ENCODE measurements at places on chromosomes 1 and 21.

DNA sequence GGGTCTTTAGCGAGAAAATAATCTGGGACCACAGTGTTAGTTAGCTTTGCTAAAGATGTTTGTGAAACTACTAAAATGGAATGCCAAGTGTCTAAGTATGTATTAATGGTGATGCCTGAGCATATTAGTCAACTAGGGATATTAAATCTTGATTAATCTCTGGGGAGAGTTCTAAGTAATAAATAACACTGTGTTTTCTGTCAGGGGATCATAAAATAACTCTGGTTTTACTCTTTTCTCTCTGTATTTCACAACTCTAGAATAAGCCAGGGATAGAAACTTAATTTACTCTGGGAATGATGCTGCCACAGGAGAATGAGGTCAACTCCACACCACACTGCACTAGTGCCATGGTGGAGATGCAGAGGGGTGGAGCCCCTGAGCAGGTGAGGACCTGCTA, 399.2 kb downstream of the PTBP2 start:
- DNase-seq: no peak

DNA sequence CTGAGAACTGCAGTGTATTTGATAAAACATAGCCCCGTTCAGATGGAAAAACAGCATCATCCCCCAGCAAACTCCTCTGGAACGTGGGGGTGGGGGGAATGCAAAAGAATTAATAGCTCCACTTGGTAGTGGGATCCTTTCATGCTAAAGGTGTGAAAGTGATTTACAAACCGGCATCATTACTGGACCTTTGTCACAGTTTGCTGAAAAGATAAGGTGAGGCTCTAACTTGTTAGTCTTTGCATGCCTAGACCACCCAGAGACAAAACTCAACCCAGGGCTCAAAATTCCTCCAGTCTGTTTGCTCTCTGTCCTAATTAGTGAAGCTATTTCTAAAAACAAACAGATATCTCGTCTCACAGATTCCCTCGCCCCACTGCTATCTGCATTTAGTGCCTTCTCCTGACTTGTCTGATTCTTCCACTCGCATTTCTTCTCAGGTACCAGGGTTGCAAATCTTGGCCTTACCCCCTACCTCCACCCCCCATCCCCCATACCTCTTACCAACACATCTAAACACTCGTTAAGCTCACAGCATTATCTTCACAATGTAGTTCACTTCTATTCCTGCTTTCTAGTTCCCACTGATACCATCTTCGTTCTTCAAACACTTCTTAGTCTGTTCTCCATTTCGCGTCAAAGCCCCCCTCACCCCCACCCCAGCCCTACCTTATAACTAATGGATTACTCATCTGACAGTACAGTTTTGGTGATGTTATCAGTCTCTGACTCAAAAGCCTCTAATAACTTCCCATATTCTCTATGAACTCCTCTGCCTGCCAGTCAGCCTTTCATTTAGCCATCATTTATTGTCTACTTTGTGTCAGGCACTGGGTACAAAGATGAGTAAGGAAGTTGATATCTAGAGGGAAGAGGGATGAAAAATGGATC, 11.8 kb downstream of the IER5 start:
- DNase-seq: no peak

GRCh38 chr1:209150114-209150513, 433.4 kb upstream of the CAMK1G start:
- DNase-seq: no peak

DNA sequence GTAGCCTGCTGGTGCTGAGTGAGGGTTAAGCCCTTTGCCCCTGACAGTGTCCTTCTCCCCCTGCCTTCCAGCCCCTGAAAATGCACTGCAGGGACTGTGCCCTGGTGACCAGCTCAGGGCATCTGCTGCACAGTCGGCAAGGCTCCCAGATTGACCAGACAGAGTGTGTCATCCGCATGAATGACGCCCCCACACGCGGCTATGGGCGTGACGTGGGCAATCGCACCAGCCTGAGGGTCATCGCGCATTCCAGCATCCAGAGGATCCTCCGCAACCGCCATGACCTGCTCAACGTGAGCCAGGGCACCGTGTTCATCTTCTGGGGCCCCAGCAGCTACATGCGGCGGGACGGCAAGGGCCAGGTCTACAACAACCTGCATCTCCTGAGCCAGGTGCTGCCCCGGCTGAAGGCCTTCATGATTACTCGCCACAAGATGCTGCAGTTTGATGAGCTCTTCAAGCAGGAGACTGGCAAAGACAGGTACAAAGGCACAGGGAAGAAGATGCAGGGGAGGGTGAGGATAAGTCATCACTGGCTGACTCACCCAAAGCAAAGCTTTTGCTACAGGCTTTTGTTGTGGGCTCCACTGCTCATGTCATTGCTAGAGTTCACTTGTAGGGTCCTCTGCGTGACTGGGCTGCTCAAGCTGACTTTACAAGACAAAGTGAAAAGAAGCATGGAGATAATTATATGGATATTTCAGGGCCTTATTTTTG, 174.9 kb downstream of the PIGK start:
- DNase-seq: no peak

DNA sequence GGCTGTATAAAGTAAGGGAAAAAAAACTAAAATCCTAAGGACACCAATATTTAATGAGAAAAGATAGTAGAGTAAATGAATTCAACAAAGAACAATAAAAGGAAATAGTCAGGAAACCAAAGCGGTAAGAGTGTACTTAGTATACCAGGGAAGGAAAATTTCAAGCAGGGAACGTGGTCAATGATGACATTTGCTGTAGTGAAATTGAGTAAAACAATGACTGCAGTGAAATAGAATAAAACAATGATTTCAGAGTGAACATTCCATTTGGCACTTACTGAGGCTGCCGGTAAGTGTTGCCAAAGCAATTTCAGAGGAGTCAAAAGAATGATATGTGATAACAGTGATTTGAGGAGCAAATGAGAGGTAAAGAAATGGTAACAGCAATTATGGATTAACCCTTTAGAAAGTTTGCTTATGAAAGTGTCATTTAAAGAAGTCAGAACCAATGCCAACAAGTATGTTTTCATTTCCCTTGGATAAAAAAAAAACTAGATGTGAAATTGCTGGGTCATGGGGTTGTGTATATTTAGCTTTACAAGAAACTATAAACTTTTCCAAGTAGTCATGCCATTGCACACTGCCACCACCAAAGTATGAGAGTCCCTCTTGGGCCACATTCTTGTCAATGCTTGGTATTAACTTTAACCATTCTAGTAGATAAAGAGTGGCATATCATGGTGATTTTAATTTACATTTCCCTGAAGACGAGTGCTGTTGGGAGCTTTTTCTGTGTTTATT, 50.5 kb downstream of the VCAM1 start:
- DNase-seq: no peak

DNA sequence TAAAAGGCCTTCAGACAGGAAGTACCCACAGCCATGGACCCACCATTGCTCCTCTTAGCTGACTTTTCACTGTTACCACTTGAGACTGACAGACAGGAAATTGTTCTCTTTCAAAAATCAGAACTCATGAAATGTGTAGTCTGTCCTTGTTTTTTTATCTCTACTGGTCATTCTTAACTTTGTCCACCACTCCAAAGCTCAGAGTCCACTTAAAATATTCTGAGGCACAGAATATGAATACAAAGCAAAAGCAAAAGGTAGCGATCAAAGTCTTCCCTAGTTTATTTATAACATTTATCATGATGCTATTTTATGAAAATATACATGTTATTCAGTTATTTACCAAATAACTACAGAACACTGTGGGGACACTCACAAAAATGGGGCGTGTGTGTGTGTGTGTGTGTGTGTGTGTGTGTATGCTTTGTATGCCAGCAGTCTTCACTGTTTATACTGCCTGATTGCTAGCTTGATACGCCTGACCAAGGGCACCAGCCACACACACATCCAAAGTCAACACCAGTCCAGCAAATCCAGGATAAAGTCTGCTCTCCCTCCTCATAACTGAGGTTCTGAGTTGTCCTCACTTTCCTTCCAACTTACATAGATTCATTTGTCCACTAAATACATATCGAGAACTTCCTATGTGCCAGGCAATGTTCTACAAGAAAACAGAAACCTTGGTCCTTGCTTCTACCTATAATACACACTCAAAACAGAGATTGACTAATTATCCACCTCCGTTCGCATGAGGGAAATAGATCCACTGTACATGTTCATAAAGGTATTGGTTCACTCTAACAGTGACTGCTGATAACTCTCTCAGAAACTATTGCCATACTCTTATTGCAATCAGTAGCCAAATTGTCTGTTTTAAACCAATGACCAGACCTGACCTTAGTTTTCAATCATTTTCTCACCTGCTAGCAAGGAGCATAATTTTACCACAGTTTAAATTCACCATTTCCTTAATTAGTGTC, 79.4 kb downstream of the ERICH3 start:
- DNase-seq: no peak

- DNase-seq: no peak
These were observed 215.4 kb upstream of the ZC3H12A start for GRCh38 chr1:37259019-37259418.

GRCh38 chr1:68459796-68460195, 10.0 kb upstream of the RPE65 start:
- DNase-seq: no peak

- DNase-seq: no peak
These were observed 57.3 kb upstream of the PCP4 start for GRCh38 chr21:39809936-39810335.

DNA sequence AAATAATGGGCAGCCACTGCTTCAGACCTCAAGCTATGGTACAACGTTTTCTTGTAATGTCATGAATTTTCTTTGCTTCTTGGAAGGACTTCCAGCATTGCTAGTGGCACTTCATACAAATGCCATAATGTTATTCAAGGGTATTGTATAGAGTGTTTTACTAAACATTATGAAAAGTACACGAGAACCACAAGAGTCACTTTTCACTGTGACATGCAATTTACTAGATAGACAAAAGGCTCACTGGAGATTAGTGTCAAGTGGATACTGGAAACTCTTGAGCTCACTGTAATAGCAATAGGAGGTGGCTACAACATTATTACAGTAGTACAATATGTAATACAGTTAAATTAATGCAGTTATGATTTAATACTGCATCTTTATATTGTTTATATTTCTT, 5.3 kb upstream of the OLFM3 start:
- DNase-seq: no peak

DNA sequence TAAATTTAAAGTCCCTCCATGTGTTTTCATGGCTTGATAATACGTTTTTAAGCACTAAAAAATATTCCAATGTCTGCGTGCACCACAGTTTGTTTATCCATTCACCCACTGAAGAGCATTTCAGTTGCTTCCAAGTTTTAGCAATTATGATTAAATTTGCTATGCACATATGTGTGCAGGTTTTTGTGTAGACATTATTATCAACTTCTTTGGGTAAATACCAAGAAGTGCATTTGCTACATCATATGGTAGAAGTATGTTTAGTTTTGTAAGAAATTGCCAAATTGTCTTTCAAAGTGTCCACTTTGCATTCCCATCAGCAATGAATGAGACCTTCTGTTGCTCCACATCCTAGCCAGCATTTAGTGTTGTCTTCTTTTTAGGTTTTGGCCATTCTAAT, 550.0 kb downstream of the BRINP3 start:
- no peak for DNase-seq

GRCh38 chr1:147849098-147849895, 53.3 kb upstream of the GJA8 start:
- DNase-seq: no peak

DNA sequence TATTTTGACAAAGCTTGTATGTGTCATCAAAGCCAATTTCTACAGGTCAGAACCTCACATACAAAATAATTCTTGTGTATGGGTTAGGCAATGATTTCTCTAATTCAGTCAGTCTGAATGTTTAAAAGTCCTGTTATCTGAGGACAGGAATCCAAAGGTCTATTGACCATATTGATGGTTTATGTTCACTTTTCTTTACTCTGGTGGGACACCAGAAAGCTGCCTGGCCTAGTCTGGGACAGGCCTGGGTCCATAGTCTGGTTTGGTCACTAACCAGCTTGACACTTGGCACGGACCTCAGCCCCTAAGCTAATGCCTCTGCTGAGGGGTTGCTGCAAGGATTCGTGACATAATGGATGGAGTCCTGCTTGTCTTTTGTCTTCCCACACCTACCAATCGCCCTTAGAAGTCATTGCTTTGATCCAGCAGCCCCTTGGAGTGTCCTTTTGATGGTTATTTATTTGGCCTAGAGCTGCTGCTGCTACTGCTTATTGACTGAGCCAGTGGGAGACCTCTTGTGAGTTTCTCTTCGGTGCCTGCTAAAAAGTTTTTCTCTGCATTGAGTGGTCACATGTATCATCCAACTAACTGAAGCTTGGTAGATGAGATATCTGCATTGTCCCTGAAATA, 15.7 kb downstream of the IFNAR2 start:
- DNase-seq: no peak

DNA sequence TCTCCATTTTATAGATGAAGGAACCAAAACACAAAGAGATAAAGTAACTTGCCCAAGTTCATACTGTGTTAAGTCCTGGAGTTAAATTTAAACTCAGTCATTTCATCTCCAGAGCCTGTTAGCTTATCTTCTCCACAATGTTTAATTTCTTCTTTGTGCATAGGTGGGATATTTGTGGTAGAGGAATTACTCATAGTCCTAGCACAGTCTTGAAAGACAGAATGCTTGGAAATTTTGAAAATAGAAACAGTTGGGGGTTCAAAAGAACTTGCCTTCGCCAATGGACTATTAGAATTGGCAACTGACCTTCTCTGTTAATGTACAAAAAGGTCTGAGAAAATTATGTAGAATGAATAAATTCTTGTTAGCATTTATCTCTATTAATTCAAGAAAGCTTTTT, 832.0 kb upstream of the PRMT6 start:
- no peak for DNase-seq

GRCh38 chr21:35974775-35975174, 85.6 kb downstream of the SETD4 start:
- DNase-seq: no peak

DNA sequence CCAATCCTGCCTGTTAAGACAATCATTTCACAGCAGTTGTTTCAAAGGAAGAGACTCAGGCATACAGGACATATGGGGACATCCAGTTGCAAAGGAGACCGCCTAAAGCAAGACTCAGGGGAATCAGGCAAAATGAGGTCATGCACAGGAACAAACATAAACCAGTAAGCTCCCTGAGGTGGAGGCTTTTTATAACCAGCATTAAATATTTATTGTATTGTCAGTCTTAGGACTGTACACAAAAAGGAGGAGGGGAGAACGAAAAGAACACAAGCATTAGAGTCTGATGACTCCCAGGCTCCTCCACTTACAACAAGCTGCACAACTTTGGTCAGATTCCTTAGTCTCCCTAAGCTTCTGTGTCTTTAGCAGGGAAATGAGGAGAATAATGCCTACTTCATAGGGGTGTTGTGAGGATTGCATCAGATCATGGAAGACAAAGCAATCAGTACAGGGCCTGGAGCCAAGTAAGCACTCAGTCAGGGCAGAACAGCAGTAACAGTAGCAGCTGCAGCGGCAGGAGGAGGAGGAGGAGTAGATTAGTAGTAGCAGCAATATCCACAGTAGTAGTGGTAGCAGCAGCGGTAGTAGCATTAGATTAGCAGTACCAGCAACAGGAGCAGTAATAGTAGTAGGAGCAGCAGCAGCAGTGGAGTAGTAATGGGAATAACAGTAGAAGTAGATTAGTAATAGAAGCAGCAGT, 54.2 kb upstream of the SPATA6 start:
- peak; percentile 4 for DNase-seq

GRCh38 chr1:34057347-34058130, 107.5 kb downstream of the CSMD2 start:
- DNase-seq: no peak

All from nucleus accumbens (tissue), 56 donors.